ENCODE measurements at places on chromosomes 11 and 22.

DNA sequence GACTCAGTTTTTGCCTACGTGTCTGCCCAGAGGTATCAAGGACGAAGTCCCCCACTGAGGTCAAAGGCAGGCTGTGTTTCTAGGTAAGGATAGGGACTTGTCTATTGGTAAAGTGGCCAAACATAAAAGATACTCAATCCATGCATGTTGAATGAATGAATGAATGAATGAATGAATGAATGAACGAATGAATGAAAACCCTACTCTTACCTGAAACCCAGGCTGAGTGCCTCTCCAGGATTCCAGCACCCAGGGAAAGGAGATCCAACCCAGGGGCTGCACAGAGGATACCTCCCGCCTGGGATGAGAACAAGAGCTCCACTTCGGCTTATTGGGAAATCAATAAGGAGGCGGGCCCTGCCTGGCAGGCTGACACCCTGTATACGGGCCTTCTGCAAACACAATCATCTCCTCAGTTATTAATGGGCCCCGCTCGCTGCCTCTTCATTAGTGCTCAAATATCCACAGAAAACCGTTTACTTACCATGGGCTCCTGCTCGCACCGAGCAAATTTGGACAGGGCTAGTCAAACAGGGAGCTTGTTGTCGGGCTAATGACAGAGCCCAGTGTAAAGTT lies 177.4 kb downstream of the BUD13 start:
- no peak for DNase-seq

DNA sequence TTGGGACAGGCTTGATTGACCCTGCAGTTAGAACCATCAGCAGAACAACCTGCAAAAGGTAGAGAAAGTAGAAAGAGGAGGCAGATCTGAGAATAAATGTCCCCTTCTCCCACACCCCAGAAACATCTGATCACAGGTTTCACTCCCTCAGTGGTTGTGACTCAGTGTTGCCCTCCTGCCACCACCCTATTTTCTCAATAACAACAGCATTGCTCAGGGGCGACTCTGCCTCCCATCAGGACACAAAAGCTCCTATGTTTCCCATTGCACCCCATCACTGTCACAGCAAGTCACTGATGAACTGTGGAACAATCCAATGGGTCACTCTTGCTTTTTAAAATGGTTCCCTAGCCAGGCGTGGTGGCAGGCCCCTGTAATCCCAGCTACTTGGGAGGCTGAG lies 110.2 kb downstream of the RASSF10 start:
- no peak for DNase-seq

DNA sequence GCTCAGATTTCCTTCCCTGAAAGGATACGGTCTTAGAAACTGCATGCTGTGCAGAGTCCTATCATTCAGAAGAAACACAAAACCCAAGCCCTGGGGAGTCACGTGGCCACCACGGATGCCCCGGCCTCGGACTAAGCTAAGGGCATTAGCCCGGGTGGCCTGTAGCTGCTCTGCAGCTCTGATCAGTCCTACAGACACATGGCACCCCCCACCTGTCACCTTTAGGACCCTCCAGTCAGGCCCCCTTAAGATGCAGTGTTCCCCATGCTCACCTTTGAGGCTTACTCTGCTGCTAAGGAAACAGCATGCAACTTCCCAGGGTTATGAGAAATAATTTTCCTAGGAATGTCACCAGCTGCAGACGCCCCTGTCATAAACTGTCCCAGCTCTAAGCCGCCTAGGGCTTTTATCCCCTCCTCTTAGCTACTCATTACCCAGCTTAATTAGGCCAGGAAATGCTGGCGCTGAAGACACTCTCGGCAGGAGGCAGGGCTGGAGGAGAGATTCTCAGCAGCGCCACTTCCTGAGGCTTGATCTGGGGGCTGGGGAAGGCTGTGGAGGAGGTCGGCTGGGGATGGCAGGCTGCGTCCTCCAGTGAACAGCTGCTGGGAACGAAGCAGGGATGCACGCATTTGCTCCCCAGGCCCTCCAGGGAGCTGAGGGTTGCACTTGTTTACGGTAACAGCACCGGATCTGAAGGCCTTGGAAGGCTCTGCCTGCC lies 47.2 kb upstream of the ADA2 start:
- no peak for DNase-seq

DNA sequence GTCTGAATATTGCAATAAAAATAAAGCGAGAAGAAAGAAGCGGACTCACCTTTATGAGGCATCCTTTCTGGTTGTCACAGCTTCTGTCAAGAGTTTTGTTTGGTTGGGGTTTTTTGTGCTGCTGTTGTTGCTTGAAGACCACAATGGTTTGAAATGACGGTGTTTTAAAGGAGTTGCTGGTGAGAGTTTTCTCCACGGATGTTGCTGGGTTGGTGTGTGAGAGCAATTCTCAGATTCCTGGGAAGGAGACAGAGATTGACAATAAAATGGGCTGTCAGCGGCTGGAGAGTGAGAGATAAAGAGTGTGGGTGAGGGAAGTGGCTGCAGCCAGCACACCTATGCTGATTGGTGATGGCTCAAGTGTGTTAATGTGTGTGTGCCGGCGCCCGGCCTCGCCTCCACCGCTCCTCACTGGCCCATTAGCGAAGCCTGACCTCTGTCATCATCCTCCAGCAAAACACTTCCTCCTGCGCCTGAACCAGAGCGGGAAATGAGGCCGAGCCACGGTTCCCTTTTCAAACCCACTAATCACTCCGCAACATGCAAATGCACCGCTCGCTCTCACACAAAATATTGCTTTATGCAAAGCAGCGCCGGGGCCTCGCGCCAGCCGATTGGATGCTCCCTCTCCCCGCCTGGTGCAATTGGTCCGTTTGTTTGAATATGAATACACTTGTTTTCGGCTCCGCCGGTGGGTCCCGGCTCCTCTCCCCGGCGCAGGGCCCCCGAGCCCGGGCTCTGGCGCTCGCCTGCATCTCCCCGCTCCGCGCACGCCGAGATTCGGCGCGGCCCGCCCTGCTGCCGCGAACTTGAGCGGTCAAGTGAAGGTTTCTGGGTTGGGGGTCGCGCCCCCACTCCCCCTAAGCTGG lies at the start of gene PAX6:
Gene PAX6 (minus strand): TSS at position 544 of the 869 bp plus-strand sequence. CDS start 4,911 bp downstream, outside the sequence.
- DNase-seq = no peak

GRCh38 chr22:30694640-30695350 lies at the start of gene OSBP2:
Gene OSBP2 (plus strand): TSS chr22:30694874. CDS start chr22:30694910, 36 bp downstream.
- DNase-seq = peak; percentile 31

DNA sequence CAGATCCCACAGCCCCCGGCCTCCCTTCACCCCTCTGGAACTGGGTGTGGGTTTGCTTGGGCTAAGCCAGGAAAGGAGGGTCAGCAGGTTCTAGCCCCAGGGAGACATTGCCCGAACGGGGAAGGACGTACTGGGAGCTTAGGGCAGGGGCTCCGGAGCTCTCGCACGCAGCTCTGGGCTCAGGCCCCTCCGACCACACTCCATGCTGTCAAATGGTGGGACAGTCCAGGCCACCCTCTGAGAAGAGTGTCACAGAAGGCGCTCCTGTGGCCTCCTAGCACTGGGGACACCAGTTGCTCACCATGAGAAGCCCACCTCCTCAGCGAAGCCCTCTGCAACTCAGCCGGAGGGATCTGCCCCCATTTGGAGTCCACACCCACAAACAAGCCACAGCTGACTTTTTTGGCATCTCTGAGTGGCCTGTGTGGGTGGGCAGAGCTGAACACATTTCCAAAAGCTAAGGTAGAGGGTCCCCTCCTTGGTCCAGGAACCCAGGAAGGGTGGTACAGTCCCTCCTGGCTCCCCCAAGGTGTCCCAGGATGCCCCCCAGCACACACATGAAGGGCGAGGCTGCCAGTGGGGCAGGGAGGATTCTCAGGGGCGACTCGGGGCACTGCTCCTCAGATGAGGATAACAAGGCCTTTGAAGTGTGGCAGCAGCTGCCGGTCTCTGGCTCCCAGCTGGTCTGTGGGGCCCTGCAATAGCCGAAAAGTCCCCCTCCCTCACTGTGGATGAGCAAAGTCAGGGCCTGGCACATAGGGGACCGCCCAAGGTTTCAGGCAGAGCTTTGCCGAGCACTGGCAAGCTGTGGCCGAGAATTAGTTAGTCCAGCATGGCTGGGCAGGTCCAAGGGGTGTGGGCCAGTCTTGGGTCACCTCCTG lies 13.0 kb upstream of the TEF start:
- DNase-seq = no peak

GRCh38 chr11:85021058-85021457 lies 606.1 kb downstream of the DLG2 start:
- no peak for DNase-seq

- no peak for DNase-seq
Observed at GRCh38 chr22:16847271-16847670, 22.1 kb upstream of the XKR3 start.

GRCh38 chr22:19175026-19175601 lies 3.4 kb downstream of the SLC25A1 start:
- no peak for DNase-seq

DNA sequence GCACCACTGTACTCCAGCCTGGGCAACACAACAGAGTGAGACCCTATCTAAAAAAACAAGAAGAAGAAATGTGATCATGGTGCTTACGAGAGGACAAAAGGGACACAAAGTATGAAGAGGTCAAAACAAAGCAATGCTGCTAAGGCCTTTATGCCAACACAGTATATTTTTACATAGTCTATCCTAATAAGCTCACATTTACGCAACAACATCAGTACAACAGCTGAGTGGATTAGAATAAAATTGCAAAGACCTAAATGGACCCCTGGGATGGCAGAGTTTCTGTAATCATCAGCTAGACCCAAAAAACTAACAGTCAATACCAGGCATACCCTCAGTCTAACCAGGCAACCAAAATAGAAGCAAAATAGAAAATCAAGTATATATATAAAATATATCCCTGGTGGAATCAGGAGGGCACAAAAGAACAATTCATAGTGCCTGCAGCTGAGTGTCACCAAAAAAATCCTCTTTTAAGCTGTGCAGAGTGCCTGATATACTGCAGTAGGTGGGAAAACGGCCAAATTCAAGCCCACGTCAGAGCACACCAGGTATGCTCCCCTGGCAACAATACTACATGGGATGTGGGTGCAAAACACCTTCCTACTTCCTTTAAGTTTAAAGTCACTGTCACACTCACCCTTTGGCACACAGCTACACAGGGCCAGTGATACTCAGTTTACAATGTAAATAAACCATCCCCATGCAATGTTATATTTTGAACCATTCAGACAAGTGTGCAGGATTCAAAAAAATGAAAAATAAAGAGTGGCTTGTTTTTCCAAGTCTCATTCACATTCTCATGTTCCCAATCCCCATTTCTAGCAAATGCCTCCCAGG lies 57.8 kb downstream of the RBFOX2 start:
- DNase-seq = no peak

GRCh38 chr11:17486646-17487045 lies 10.0 kb upstream of the ABCC8 start:
- DNase-seq = no peak

DNA sequence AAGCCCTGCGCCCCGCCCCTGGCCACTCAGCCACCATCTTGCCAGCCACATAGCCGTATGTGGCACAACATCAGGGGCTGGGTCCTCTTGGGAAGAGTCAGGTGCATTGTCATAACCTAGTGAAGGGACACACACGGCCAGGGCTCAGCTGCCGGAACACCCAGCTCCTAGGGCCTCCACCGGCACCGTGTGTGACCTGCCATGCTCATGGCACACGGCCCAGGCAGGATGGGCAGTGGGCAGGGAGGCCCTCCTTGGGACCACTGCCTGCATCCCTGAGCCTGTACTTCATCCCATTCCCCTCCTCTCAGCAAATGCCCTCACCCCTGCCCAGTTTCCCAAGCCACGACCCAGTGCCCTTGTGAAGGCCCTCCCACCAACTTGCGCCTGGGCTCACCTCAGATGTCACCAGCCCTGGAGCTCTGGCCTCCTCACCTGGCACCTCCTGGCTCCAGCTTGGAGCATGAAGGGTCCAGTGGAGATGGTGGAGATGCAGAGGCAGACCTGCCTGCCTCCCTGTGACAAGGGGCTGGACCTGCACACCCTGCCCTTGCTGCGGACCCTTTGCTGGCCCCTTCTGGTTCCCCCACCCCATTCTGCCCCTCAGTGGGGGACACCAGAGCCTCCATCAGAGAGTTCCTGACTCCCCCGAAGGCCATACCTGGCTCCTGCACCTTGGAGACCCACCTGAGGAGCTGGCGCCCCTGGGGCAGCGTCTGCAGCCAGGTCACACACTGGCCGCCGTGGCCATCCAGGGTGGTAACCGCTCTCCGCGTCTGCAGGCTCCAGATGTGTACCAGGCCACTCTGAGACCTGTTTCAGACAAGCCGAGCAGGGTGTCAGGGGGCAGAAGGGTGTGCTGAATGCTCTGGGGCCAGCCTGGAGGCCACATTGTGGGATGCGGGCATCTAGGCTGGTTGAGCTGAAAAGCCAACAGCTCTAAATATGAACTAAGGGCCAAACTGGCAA lies 34.5 kb downstream of the GNB1L start:
- DNase-seq = no peak

Measured in NCI-H510A (cell line).